Activated naive CD4-positive, alpha-beta T cell treated with anti-CD3 and anti-CD28 coated beads, Interleukin-2, amount 50 U/mL, for 72 hours (primary cell): ENCODE measurements at places on chromosomes 5 and 9. TPM values are rescaled to one million over a fixed set of nuclear protein-coding genes. Genes with fewer than 3 reads are reported as not detected.

Gene PPP1R26
- 0.54 TPM for total RNA-seq

Gene AGXT2
- total RNA-seq, result not detected

Gene RNF208
- total RNA-seq, result 9.4 TPM

Gene MEIKIN
- total RNA-seq, result not detected

Gene TPPP
- 0.14 TPM for total RNA-seq

Gene MUSK
- total RNA-seq, result not detected

Gene TMEM161B
- 30.9 TPM for total RNA-seq

GRCh38 chr5:133831491-133832224, 136.8 kb downstream of the C5orf15 start:
- no peak for DNase-seq

DNA sequence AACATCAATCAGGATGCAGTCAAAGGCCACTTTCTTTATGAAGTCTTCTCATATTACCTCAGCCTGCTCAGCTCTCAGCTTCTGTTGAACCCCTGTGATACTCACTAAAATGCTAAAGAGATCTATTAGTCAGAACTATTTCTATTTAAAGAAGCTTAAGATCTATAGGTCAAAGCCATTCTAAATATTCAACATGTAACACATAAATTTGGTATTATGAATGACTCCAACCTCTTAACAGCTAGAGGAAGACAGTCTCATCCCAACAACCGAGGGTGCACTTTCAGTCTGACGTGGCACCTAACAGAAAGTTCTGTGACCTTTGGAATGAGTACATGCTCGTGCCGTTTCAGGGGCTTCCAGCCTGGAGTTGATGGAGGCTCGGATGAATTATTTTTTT, 301.5 kb upstream of the VLDLR start:
- no peak for DNase-seq

- DNase-seq, result no peak
Measured at GRCh38 chr5:150142959-150143349, 12.7 kb downstream of the PDGFRB start.

DNA sequence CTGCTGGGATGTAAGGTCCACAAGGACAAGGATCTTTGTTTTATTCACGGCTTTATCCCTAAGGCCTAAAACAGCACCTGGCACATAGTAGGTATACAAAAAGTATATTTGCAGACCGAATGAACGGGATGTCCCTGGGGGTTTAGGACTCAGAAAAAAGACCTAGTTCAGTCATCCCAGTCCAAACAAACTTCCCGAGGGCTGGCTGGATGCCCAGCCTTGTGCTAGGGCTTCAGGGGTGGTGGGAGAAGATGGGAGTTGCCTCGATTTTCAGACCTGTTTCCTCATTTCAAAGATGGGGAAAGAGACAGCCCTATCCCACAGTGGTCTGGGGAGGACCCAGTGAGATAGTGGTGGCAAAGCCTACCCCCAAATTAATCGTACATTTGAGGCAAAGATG, 3.0 kb upstream of the PROB1 start:
- no peak for DNase-seq

DNA sequence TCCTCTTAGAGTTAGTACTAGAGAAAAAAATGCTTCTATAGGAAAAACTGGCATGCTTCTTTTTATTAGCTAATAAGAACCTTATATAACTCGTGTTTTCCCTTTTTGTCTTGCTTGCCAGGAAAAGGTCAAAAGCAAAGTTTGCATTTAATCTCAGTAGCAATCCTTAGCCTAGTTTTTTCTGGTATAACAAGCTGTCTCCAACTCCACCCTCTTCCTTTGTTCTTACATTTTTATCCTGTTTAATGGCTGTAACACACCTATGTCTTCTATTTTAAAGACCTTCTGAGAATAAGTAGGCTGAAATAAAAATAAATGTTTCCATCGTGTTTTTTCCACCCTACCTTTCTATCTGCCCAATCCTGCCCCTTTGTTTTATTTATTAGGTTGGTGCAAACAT, 158.3 kb downstream of the SNCAIP start:
- DNase-seq, result no peak

- DNase-seq, result no peak
Measured at GRCh38 chr9:135864447-135865049, 42.8 kb downstream of the CAMSAP1 start.

GRCh38 chr5:63554191-63554590, 408.1 kb downstream of the HTR1A start:
- DNase-seq, result no peak

GRCh38 chr5:151097820-151098767, 17.3 kb upstream of the TNIP1 start:
- DNase-seq, result no peak

- DNase-seq, result no peak
Measured at GRCh38 chr5:180115326-180116076, 43.9 kb upstream of the RNF130 start.

DNA sequence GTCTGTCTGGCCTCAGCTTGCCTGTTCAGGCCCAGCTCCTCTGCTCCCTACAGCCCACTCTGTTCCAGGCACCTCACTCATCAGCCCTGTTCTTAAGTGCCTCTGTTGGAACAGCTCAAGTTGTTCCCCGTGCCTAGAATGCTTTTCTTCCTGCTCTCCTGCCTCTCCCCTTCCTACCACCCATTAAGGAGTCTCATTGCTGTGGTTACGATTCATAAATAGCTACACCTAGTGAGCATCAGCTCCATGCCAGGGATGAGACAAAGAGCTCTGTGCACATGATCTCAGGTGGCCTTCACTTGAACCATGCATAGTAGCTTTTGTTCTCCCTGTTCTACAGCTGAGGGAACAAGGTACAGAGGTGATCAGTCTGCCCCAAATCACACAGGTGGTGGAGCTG, 54.3 kb downstream of the PSD2 start:
- no peak for DNase-seq

DNA sequence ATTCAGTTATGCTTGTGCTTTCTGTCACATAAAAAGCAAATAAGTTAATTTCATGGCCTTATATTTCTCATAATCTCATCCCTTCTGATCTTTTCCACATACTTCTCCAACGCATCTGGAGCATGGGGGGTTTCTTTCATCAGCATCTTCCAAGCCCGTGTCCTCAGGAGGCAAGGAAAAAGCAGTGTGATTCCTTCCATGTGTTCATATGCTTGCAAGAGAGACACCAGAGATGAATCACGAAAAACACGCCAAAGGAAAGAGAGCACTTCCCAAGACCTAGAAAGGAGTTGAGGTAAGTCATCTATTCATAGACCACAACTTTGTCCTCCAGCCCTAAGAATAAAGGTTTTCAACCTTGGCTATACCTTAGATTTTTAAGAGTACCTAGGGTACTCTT, 26.0 kb upstream of the SVEP1 start:
- no peak for DNase-seq

- DNase-seq, result no peak
Measured at GRCh38 chr9:38299856-38300255, 92.6 kb upstream of the ALDH1B1 start.

DNA sequence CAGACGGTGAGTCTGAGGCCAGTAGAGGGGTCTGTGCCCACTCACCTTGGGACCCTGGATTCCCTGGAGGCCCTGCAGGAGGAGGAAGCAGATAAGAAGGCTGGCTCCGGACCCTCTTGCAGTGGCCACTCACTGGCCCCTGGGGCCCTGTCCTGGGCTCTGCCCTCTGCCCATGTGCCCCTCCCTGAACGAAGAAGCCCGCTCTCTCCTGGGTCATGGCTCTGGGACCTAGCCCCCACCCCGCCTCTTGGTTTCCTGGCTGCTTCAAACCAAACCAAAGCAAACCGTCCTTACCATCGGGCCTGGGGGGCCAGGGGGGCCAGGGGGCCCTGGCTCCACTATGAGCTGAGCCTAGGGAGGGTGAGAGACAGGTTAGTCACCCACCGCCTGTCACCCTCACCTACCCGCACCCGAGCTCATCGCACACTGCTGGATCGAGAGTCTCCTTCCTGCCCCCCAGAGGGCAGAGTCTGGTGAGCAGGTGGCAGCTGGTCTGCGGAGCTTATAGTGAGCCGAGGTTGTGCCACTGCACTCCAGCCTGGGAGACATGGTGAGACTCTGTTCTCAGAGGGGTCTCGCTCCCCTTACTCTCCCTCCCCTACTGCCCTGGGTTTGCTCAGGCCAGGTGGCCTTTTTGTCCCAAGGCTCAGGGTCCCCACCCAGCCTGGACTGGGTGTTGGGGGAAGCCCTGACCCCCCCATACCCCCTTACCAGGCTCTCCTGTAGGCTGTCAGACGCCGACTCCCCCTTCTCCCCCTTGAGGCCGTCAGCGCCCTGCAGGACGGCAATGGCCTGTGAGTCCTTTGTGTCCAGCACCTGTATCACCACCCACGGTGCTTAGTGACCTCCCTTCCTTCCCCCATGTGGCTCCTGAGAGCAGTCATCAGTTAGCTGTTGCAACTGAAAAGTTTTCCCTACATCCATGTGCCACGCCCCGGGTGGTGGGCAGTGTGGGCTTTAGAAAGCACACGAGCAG, 15.2 kb upstream of the PHYKPL start:
- no peak for DNase-seq

DNA sequence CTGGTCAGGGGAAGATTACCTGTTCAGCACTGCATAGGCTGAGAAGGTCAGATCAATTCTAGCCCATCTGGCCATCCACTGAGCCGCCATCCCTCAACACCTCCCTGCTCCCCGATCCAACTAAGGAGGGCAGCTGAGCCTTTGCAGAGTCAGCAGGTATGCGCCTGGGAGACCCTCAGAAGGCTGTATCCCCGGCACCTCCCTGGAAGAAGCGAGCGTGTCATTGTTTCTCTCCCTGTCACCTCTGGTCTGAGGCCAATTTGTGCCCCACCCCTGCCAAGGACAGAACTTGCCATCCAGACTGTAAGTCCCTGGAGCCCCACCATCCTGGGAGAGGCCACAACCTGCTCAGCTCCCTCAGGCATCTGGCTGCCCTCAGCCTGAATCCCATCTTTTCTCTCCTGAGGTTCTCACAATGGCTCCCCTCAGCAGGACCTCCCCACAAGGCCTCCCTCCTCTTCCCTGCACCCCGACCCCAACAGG, 2.6 kb downstream of the CLTB start:
- no peak for DNase-seq

GRCh38 chr5:143642791-143643190, 169.2 kb upstream of the HMHB1 start:
- DNase-seq, result no peak

DNA sequence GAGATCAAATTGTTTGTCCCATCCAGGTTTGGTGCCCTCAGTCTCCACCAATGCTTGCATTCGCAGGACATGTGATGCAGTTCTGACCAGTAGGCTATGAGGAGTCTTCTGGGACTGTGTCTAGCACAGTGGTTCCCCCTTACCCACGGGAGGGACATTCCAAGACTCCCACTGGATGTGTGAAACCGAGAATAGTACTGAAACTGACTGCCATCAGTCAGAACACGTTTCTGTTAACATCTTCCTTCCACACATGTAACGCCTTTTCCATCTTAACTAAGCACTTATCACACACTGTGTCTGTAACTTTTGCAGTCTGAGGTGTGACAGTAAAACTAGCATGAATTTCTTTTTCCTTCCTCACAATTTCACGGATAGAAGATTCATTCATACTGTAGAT, 74.7 kb downstream of the PTTG1 start:
- DNase-seq, result no peak

DNA sequence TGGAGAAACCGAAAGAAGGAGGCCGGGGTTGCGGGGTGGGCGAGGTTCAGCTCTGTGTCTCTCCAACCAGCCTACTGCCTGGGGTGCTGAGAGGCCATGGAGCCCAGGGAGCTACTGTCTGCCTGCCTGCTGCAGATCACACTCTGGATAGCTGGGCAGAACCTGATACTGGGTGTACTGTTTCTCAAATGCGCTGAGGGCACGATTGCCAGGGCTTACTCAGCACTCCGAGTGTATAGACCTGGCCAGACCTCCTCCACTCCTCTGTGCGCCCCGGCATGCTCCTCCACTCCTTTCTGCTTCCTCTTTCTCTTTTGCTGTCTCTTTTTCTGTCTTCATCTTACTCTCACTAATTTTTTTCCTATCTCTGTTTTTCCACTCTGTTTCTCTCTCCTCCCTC, 215.1 kb downstream of the PAPPA start:
- no peak for DNase-seq

GRCh38 chr5:117262572-117263131, 688.0 kb upstream of the SEMA6A start:
- no peak for DNase-seq

GRCh38 chr5:172816925-172817562, 17.0 kb upstream of the ERGIC1 start:
- DNase-seq, result no peak

DNA sequence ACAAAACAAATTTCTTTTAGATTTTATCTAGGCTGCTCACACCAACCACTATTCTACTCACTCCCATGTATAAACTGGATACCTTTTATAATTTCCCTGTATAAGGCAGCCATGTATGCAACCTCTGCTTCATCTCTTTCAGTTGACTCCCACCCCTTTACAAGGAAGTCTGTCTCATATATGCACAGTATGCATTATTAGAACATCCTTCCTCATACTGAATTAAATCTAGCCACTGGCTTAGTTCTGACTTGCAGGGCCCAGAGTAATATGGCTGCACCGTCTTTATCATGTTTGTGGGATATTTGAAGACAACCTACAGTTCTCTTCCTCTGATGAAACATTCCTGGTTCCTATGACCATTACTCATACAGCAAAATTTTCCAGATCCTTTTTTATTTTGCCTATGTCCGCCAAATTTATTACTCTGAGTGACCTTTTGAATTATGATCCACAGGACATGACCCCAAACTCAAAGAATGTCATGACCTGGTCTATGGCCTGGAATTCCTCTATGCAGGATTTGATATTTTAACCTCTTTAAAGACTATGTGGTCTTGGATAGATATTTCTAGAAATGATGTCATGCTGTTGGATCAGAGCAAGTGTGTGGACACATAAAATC, 76.6 kb upstream of the ITGA1 start:
- DNase-seq, result no peak

DNA sequence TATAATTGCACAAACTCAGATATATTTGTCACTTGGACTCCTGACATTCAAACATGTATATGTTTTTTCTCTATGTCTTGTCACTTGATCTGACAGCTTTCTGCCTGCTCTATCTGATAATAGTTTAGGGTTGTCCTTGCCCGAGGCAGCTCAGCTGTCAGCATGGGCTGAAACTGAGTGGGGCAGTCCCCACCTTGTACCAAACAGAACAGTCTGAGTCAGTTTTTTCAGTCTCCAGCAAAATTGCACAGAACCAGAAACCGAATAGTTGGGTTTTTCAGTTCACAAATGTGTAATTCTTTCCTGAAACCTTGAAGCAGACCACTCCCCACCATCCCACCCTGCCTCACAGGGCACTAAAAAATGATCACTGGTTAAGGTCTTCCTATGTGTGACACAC, 9.5 kb upstream of the HAND1 start:
- peak; percentile 61 for DNase-seq

DNA sequence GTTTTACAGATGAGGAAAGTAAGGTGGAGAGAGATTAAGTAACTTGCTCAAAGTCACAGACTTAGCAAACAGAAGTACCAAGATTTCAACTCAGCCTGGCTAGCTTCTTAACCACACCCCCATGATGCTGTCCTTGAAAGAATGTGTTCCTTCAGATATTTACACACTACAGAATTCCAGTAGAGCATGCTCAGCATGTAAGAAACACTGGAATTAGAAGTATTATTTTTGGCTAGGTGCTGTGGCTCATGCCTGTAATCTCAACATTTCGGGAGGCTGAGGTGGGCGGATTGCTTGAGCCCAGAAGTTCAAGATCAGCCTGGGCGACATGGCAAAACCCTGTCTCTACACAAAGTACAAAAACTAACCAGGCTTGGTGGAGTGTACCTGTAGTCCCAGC, 142.4 kb downstream of the EDIL3 start:
- no peak for DNase-seq

GRCh38 chr9:115058175-115058574, 59.8 kb downstream of the TNC start:
- no peak for DNase-seq
